Stimulated activated CD8-positive, alpha-beta memory T cell treated with anti-CD3 and anti-CD28 coated beads, Interleukin-4, amount 100 ng/mL, for 4 hours (primary cell): ENCODE measurements at places on chromosomes 11 and 22.

DNA sequence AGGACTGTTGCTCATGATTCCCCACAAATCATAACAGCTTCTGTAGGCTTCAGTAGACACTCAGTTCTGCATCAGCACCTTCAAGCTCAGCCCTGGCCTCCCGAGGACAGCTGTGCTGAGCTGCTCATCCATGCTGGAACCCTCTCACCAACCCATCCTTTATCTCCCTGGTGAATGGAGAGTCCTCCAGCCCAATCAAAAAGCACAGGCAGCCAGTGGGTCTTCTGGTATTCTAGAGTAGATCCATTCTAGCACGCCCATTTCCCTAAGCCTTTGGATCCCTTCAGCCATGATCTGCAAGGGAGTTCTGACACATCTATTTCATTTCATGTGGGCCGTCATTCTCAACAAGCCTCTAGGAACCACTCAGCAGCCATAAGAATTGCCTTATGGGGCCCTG, 44.6 kb upstream of the SPATA19 start:
- no peak for DNase-seq

GRCh38 chr22:29727131-29727523, 7.3 kb downstream of the CABP7 start:
- DNase-seq, result no peak

DNA sequence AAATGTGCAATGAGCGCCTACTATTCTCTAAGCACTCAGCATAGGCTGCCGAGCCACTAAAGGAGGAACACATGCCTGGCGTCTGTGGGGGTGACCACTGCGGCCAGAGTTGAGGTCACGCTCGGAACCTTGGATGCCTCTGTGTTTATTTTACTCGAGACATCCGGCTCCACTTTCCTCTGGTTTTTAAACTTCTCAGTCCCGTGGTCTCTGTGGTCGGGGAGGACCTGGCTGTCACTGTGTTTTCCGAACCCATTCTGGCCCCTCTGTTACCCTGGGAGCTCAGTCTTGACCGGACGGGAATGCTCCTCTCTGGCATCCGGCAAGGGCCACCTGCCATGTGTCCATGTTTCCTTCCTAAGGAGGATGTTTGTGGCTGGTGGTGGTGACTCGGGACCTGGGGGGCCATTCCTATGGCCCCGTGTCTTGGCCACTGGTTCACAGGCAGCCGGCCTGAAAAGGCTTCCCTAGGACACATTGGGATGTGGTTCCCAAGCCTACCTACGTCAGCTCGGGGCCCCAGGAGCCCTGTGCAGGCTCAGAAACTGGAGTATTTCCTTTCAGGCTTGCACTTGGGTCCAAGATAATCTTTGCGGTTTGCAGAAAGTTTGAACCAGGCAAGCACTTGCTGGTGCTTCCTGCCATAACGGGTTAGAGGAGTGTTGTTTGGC, 46.7 kb upstream of the PARVG start:
- DNase-seq, result no peak

- no peak for DNase-seq
Measured at GRCh38 chr11:110185121-110185591, 92.0 kb downstream of the ZC3H12C start.

- no peak for DNase-seq
Measured at GRCh38 chr11:77560605-77561004, 29.1 kb upstream of the AQP11 start.

DNA sequence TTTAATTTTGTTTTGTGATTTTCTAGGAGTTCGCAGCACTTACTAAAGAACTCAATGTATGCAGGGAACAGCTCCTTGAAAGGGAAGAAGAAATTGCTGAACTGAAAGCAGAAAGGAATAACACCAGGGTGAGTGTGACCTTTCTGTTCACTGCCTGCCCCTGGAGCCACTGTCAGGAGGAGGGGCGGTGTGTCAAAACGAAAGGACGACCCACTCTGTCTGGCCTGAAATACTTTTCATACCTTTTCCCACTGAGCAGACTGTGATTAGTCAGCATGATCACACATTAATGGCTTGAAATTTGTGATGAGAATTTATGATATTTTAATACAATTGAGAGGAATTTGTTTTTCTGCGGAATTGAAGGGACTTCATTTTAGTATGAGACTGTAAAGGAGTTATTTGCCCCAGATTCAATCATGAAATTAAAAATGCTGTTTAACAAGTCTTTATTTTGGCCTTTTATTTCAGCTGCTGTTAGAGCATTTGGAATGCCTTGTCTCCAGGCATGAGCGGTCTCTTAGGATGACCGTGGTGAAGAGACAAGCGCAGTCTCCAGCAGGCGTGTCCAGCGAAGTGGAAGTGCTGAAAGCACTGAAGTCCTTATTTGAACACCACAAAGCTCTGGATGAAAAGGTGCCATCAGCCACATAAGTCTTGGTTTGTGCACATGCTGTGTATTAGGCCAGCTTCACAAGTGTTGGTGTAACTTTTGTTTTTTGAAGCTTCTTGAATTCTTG, 54.1 kb downstream of the PPFIA1 start:
- DNase-seq, result no peak

DNA sequence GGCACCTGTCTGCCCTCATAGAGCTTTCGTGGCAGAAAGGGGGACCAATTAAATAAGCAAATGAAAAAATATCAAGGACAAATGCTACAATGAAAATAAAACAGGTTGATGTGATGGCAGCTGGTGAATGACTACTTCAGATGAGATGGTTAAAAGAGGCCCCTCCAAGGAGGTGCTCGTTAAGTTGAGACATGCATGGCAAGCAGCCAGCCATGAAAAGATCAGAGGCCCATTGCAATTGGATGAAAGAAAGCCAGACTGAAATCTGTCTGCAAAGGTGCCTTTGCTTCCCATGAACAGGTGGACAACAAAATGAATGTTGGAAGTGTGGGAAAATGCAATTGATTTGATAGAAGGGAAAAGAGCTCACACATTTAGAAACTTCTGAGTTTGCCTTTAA, 848 bp upstream of the TRPC6 start:
- no peak for DNase-seq

DNA sequence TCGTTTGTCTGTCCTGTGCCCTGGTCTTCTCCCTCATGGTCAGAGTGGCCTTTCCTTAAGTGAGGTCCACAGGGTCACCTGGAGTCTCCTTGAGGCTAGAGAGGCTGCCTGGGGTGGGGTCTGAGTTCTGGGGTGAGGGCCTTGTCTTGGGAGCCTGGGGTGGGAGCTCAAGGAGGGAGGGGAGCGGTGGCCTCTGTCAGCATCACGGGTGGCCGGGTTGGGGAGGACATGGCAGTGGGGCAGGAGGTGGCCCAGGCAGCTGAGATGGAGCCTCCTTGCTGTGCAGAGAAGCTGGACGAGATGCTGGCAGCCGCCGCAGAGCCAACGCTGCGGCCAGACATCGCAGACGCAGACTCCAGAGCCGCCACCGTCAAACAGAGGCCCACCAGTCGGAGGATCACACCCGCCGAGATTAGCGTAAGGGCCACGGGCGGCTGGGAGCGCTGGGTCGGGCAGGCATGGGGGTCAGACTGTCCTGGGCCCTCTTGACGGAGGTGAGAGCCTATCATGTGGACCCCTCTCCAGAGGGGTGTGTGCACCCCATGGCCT, 23.3 kb upstream of the ACR start:
- no peak for DNase-seq

DNA sequence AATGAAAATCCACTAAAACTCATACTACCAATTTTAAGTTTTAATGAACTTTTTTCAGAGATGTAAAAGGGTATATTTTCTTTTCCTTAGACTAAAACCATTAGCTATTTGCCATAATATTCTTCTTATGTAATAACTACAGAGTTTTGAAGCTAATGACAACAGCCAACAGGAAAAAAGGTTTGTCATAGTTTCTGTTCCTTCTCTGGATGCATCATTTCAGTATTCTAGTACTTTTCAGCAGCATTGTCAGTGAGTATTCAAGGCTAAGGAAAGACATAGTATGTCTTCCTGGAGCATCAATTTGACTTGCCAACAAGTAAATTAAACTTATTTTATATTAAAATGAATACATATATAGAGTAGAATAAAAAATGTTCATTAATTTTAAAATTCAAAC, 166.0 kb downstream of the METTL15 start:
- DNase-seq, result no peak

DNA sequence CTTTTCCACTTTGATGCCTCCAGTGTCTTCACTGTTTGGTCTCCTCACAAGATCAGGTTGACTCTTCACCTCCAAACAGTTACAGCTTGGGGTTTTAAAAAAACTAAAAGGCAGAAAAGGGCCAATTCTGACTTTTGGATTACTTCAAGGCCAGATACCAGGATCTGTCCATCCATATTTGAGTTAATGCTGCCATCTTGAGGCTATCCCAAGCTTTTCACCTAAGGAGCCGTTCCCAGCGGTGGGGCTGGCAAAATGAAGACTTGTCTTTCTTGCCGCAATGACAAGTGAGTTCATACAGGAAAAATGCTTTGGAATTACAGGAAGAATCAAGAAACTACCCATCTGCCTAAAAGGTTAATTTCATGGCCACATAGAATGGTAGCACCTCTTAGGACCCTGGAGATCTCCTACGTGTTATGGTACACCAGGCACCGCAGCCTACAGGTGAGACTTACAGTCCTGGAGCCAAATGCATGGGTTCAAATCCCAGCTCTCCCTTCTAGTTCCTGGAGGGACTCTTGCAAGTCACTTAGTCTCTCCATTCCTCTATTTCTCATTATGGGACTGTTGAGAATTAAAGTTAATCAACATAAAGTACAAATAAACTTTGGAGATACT, 6.0 kb upstream of the OR5B21 start:
- DNase-seq, result no peak

DNA sequence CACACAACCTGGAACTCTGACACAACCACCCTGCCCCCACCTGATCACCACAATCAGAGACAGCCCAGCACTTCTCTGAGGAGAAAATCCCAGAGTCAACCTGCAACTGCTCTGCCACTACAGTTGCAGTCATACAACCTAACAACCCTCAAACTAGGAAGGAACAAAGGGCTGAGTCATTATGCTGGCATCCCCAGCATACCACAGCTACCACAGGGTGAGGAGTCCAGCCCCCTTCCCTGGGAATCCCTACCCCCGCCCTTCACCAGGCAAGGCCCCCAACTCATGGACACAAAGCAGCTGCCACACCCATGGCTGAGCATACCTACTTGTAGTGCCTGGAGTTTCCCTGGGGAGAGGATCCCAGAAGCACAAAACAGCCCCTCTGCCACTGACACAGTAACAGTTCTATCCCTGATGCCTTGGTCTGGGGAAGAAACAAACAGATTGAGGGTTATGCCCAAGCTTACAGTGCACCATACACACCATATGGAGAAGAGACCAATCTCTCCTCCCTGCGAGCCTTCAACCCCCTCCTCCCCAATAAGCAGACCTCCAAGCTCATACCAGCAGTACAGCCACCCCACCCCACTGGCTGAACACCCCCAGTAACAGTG, 68.5 kb upstream of the C11orf58 start:
- DNase-seq, result no peak

DNA sequence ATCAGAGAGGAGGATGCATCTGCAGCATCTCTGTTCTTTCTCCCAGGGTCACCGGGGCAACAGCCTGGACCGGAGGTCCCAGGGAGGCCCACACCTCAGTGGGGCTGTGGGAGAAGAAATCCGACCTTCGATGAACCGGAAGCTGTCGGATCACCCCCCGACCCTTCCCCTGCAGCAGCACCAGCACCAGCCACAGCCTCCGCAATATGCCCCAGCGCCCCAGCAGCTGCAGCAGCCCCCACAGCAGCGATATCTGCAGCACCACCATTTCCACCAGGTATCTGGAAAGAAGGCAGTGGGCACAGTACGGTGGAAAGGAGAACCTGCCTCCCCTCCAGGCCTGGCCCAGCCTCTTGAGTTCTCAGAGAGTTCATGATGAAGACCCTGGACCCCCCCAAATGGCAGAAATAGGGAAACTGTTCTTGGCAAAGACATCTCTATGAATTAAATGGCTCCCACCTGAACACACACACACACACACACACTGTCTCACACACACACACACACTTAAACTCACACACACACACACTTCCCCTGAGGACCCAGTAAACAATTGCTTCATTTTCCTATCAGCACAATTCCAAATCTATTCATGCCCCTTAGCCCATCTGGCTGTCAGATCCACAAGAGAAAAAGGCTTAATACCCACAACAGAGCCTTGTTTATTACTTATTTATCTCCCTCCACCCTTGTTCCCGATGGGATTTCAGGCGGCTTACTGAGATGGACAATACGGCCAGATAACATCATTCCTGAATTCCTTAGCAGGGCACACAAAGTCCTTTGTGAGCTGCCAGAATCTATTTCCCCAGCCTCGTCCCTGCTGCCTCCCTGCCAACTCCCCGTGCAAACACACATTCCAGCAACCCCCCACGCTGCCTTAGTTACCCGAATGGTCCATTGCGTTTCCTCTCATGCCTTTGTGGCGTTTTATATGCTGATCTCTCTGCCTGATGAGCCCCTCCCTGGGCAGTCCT, 8.1 kb downstream of the TMA7B start:
- DNase-seq, result no peak

- DNase-seq, result no peak
Measured at GRCh38 chr11:12199231-12199948, 89.0 kb downstream of the MICAL2 start.

- no peak for DNase-seq
Measured at GRCh38 chr22:36223504-36223903, 15.8 kb downstream of the APOL2 start.

DNA sequence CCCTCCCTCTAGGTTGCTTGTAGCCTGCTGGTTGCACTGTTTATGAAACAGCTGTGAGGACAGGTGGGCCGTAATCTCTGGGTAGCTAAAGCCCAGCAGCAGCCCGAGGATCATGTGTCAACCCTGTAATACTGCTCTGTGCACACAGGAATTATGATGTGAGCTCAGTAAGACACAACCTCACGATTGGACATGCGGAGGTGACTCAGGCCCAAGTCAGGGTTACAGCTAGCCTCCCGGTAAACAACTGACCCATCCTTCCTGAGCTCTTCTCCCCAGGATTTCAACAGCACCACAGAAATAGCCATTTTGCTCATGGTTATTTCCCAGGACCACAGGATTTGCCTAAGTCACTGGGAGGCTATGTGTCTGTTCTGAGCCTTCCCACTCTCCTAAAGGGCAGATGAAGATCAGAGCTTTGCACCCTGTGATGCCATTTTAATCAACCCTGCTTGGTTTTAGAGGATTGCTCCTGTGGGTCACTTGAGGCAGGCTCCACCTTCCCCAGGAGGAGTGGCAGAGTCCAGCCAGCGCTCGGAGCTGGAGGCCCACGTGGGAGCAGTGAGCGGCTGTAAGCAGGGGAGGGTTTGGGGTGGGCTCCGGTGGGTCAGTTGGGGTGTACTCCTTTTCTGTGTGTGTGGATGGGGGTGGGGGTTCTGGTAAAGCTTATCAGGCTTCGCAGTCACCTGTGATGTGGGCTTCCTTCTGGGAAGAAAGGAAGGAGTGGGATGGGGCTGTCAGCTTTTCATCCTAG, at the start of gene AMPD3:
Gene AMPD3, plus strand, starts transcription at position 387 of the 754 bp plus-strand sequence. CDS start 6,256 bp downstream, outside the sequence.
- DNase-seq, result no peak

GRCh38 chr22:33923660-33924246, 3.5 kb upstream of the LARGE1 start:
- no peak for DNase-seq

GRCh38 chr11:40306938-40307548, 1152.4 kb downstream of the LRRC4C start:
- DNase-seq, result no peak

DNA sequence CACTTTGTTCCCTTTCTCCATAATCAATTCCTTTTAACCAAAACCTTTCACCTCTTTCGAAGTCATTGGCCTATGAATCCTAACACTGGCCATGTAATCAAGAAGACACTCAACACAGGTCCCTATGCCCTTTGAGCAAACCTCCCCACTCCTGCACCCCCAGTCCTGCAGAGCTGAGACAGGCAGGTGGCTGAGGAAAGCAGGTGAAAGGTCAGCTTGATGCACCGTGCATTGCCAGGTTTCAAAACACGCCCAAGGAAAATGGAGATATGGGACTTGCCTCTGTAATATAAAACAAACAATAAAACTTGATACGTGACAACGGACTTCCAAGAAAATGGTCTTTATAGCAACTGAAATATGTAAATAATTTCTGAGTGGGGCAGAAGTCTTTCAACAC, 10.6 kb downstream of the CPT1A start:
- DNase-seq, result no peak
